Stimulated activated CD8-positive, alpha-beta memory T cell treated with anti-CD3 and anti-CD28 coated beads, Interleukin-15, amount 100 ng/mL, for 24 hours (primary cell): ENCODE measurements at places on chromosomes 4 and X.

- no peak for DNase-seq
These were observed 180.3 kb upstream of the TENM3 start for GRCh38 chr4:182062936-182063335.

DNA sequence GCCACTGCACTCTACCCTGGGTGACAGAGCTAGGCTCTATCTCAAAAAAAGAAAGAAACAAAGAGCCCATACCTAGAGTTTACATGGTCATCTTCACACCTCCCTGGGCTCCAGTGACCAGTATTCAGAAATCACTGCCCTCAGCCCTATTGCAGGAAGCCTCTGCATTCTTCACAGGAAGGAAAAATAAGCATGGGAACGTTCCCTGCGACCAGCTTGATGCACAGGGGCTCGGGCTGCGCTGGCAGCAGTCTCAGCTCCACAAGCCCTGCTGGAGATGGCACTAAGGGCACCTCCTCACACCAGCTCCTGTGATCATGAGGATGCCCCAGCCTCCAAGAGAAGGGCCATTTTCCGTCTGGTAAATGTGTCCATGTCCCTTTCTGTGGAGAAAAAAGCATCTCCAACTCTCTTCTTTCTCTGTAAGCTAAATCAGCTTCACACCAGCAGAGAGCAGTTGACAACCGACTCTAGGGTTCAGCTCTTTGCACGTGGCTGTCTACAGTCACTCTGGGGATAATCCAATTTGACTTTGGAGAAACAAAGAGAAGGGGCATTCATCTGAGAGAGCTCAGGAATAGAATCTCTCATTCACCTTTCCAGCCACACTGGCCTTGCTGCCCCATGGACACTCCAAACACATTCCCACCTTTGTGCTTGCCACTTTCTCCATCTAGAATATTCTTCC is 33.1 kb downstream of the LDB2 start:
- no peak for DNase-seq

GRCh38 chr4:126957987-126958386 is 674.8 kb upstream of the INTU start:
- DNase-seq = no peak

GRCh38 chr4:185792384-185793115 is 19.4 kb downstream of the SORBS2 start:
- no peak for DNase-seq

- no peak for DNase-seq
These were observed 56.8 kb downstream of the RXFP1 start for GRCh38 chr4:158578476-158578875.

- DNase-seq = no peak
These were observed 30.0 kb downstream of the PAPSS1 start for GRCh38 chr4:107689912-107690587.

DNA sequence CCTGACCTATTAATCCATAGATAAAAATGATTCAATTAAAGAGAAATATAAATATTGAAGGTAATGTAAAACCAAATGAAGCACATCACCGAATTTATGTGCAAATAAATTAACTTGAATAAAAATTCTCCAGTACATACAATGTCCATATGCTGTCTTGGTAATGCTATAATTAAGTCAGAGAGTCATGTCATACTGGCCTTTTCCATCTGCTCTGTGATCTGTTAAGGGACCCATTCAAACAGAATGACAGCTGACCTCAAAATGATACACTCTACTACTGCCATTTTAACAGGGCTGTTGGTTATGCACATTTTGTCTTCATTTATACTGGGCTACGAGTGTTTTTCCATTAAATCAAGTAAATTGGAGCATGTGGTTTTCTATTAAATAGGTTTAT is 99.3 kb downstream of the TEX13A start:
- no peak for DNase-seq

DNA sequence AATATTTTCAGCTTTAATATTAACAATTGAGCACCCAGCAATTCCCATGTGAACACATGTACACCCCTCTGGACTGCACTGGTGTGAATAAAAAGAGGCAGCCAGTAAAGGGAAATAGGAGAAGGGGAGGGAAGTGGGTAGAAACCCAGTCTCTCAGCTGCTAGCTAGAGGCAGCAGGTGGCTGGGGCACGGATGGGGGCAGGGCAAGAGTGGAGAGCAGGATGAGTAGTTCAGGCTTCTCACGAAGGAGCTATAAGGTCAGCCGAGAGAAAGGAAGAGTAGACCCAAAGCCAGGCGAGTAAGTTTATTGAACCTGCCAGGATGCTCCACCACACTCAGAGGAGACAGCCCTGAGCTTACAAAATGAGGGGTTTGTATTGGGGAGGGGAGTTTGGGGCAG is 184.8 kb upstream of the MTMR8 start:
- no peak for DNase-seq

DNA sequence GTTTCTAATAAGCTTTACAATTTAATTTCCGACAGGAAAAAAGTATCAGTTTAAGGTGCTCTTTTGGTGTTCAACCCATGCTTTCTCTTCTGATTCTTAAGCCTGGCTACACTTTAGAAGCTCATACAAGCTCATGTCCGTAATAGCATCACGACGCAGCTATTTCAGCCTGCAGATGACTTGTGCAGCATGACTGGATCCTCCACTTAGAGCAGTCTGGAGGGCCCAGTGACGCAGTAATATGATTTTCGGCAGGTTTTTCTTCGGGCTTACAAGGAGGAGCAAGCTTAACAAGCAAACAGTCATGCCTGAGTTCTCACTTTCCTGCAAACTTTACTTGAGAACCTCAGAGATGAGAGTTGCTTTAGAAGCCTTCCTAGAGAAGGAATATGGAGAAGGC is 85.3 kb upstream of the MAML3 start:
- no peak for DNase-seq

DNA sequence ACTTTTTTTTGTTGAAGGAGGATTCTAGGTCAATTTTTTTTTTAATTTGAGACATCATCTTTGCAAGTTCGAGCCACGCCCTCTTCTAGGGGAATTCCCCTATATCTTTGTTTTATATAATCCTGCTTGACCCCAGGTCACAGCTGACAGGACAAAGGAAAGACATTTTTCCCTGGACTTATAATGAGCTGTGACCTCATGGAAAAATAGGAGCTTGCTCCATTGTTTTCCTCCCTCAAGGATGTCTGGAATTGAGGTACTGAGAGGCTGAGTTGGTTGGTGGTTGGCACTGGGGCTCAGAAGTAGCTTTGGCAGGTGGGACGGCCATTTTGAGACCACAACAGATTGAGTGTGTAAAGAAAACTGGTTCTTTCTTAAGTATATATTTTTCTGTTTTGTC is 49.0 kb downstream of the GBA3 start:
- no peak for DNase-seq

DNA sequence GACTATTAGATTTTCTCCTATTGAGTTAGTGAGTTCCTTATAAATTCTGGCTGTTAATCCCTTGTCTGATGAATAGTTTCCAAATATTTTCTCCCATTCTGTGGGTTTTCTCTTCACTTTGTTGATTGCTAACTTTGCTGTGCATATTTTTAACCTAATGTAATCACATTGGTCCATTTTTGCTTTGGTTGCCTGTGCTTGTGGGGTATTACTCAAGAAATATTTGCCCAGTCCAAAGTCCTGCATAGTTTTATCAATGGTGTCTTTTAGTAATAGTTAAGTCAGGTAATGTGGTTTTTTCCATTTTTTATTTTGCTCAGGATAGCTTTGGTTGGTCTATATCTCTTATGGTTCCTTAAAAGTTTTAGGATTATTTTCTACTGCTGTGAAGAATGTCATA is 490.3 kb downstream of the ARAP2 start:
- DNase-seq = no peak

- no peak for DNase-seq
These were observed 20.9 kb upstream of the SOD3 start for GRCh38 chr4:24774452-24774851.

DNA sequence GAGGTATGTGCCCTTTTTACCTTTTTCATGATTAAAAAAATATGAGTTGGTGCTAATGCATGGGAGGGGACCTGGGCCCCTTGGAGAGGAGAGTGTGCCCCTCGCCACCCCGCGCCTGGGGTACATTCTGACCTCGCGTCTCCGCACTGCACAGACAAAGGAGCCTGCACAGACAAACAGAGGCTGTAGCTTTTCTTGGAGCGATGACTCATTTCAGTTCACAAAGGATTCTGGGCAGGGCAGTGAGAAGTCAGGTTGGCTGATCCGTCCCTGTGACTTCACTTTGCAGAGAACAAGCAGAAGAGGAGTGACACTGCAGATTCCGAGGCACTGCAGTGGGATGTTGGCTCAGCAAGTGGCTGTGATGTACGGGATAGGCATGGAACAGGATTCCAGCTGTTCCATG is 82.9 kb downstream of the STOX2 start:
- no peak for DNase-seq

- DNase-seq = no peak
These were observed 48.8 kb downstream of the SEPTIN11 start for GRCh38 chr4:76998251-76998901.

- no peak for DNase-seq
These were observed 36.5 kb upstream of the RASL11B start for GRCh38 chr4:52825460-52826090.

DNA sequence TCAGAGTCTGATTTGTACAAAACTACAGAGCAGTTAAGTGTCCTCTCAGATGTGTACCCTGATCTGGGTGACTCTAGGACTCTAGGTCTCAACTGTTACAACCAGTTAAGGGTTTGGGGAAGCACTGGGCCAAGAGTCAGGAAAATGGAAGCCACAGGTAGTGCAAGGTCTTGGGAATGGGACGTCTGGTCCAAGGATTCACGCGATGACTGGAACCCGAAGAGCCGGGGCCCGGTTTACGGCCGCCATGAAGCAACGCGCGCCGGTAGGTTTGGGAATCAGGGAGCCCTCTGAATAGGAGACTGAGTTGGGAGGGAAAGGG is 321 bp upstream of the HPRT1 start:
- no peak for DNase-seq

DNA sequence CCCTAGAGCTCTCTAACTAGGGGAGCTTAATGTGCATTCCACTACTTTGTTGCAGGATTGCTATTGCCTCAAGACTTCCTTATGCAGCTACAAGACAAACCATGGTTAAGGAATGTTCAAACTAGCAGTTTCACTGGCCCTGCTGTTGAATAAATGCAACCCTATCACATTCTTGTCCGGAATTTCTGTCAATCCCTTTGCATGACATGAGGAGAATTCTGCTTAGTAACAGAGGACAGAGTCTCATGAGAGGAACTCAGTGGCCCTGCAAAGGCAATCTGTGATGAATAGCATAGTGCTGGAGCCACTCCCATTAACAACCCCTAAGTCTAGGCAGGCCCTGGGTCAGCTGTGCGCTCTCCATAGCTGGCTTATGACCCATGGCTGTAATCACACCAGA is 30.7 kb upstream of the SGMS2 start:
- no peak for DNase-seq

GRCh38 chr4:169618286-169618685 is 2.1 kb upstream of the CLCN3 start:
- no peak for DNase-seq

DNA sequence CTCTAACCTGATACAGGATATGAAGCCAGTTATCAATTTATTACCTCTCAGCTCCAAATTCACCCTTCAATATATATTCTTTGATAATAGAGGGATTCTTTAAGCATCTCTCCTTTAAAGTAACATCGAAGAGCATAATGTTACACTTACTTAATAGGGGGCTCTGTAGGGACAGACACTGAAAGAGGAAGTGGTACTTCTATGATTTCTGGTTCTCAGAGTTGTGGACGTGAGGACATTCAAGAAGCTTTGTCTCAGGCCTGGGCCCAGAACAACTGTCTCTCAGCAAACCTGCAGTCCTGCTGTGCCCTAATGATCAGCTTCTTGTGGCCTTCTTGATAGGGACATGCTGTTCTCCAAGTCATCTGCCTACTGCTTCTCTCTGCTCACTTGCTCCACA is 4.2 kb upstream of the ZXDB start:
- DNase-seq = no peak

- DNase-seq = no peak
These were observed 212.3 kb upstream of the FGF13 start for GRCh38 chrX:138923805-138924204.

GRCh38 chr4:86184901-86185285 is 175.0 kb downstream of the MAPK10 start:
- no peak for DNase-seq

DNA sequence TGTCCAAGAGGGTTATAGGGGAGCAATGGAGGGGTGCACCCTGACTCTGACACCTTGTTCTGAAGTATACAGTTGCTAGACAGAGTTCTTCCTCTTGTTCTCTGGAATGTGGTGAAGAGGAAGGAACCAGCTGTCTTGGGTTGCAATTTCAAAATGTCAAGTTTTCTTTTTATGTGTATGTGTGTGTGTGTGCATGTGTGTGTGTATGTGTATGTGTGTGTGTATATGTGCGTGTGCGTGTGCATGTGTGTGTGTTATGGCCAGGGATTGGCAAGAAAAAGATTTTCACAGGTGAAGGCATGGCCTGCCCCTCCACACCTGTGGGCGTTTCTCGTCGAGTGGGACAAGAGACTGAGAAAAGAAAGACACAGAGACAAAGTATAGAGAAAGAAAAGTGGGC is 81.6 kb upstream of the ADGRA3 start:
- DNase-seq = no peak

DNA sequence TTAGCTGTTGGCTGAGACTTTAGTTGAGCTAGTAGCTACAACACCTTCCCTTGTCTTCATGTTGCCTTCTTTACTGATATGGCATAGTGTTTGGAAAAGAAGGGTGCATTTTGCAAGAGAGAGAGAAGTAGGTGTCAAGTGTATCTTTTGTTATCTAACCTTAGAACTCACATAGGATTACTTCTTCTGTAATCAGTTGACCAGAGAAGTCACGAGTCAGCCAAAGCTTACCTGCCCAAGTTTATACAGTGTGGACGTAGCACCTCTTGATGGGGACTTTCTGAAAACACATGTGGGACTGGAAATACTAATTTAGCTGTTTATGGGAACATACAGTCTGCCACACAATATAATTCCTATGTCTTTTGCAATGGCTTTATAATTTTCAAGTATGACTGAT is 56.0 kb downstream of the UGT8 start:
- DNase-seq = no peak
